ENCODE measurements at places on chromosomes 4 and X. TPM values are rescaled to one million over a fixed set of nuclear protein-coding genes. Genes with fewer than 3 reads are reported as not detected.

Gene RAB9B
- 0.34 TPM for total RNA-seq

Gene RIPPLY1
- not detected for total RNA-seq

DNA sequence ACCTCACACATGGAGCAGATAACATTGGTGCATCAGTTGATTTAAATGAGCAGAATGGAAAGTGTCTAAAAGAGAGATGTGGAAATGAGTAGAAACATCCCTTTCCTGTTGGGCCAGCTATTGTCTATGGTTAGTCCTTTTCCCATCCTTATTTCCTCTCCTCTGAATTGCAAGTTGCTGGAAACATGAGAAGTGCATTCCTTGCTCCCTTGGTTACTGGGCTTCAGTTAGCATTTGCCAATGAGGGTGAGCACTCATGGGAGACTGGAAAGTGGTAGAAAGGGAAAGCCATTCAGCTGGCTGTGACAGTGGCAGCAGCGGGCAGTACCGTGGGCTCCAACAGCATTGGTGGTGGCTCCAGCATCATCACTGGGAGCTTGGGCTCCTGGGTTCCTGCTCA, 96.0 kb upstream of the IGFBP7 start:
- DNase-seq = no peak

GRCh38 chr4:82480771-82481505, 50.5 kb downstream of the ENOPH1 start:
- DNase-seq = no peak

Gene PCDH10
- total RNA-seq = 2.0 TPM

DNA sequence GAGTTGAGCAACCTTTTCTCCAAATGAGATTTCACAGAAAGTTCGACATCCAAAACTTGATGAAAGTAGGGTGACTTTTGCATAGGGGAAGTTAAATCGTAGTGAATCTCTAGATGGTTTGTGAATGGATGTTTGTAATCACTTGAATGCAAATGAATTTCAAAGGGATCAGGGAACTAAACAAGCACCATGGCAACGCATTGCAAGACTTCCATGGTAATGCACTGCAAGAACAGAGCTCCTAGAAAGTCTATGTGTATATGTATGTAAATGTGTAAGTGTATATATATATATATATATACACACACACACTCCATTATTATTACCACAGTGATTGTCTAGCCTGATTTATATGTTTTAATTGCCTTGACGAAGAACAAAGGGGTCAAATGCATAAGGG, 27.3 kb downstream of the INTS6L start:
- no peak for DNase-seq

Gene MAGEC1
- not detected for total RNA-seq

DNA sequence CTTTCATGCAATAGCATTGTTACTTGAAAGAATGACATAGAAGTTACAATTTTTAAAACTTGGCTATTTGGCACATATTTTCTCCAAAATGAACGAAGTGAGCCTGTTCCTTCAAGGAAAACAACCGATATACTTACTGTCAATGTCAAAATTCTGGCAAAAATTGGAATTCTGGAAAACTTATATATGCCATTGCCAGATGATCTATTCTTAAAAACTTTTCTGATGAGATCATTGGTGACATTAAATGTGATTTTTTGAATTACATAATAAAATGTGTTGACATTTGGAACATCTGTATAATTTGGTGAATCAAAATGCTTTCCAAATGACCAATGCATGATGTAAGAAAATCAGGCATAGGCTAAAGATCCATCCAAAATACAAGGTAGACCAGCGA, 209.0 kb downstream of the SCFD2 start:
- DNase-seq = no peak

DNA sequence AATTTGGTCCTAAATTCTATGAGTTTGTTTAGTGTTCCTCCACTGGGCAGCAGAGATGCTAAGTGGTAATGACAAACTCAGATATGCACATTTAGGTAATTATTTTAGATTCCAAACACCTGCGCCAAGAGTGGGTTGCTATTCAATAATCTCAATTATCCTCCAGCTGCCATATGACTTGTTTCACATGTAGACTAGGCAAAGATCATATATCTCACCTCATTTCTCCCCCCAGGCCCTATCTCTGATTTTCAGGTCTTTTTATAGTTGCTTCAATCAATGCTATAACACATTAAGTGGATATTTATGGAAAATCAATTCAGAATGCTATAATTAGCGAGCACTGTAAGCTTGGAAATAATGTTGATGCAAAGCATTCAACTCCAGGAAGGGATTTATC, 217.6 kb downstream of the KCTD8 start:
- no peak for DNase-seq

DNA sequence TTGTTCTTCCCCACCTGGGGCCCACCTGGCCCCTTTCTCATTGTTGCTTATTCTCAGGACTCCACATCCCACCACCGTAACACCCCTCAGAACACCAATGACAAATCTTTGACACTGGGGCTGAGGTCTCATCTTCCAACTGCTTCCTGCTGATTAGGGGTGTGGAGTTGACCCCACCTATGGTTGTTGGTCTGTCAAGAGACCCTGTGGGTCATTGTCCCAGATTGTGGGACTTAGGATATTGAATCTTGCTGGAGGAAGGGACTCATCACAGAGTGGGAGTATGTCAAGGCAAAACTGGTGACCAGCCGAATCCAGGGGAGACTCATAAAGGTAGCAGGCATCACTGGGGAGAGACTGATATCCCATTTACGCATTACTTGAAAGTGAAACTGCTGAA, 140.2 kb upstream of the PLAC1 start:
- no peak for DNase-seq

GRCh38 chr4:2251795-2252529, 9.9 kb downstream of the MXD4 start:
- DNase-seq = no peak

Gene CXCL1
- total RNA-seq = 112 TPM

Gene RASGEF1B
- total RNA-seq = 13.6 TPM

Gene SLIT2
- total RNA-seq = 4.0 TPM

Gene TCP11X2
- total RNA-seq = 0.42 TPM

GRCh38 chrX:152915541-152916241, 17.8 kb downstream of the ZNF185 start:
- no peak for DNase-seq

Gene CXorf51A
- total RNA-seq = not detected

DNA sequence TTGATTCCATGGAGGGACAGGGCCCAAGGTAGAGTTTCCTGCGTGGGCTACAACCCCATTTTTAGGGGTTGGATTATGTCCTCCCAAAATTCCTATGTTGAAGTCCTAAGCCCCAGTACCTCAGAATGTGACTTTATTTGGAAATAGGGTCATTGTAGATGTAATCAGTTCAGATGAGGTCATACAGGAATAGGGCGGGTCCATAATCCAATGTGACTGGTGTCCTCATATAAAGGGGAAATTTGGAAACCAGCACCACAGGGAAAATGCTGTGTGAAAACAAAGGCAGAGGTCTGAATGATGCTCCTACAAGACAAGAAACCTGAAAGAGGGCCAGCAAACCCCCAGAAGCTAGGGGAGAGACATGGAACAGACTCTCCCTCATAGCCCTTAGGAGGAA, 31.1 kb upstream of the MAMLD1 start:
- no peak for DNase-seq

Gene TRPC3
- not detected for total RNA-seq

DNA sequence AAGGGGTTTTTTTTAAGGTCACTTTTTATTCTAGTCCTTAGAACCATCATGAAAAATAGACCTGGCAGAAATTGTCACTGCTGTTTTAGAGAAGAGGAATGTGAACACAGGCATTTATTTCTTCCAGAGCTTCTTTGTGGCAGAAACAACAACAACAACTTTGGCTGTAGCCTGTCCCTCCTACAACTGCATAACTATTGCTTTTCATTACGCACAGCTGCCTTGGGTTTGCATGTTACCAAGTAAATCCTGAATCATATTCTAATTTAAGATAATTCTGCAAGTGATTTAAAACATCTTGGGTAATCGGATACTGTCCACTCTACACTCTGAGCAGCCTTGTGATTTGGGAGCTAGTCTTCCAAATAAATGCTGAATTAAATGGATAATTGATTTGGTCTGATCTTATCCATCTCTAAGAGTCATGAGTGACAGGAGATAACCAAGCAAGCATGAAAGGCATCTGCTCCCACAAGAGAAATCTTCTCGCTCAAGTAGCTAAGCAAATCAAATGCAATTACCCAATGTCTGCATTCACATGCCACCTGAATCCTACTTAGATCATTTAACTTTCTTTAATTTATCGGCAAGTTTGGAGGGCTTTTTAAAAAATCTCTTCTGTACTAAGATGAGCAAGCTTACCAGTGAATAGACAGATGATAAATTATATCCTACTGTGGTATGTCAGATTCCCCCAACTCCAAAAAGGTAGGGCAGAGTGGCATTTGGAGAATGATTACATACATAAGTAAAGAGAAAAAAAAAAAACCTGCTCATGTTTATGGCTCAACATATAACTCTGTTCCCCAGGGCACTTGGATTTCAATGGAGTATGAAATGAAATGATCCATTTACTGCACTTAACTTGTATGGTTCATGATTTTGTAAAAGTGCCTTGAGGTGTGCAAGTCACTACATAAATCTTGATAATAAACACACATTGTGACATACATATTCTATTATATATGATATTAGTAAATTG, 73.6 kb downstream of the EGF start:
- no peak for DNase-seq
